ENCODE measurements at places on chromosomes 6 and 20.

GRCh38 chr6:72552938-72553337 is 68.9 kb upstream of the KCNQ5 start:
- no peak for DNase-seq

DNA sequence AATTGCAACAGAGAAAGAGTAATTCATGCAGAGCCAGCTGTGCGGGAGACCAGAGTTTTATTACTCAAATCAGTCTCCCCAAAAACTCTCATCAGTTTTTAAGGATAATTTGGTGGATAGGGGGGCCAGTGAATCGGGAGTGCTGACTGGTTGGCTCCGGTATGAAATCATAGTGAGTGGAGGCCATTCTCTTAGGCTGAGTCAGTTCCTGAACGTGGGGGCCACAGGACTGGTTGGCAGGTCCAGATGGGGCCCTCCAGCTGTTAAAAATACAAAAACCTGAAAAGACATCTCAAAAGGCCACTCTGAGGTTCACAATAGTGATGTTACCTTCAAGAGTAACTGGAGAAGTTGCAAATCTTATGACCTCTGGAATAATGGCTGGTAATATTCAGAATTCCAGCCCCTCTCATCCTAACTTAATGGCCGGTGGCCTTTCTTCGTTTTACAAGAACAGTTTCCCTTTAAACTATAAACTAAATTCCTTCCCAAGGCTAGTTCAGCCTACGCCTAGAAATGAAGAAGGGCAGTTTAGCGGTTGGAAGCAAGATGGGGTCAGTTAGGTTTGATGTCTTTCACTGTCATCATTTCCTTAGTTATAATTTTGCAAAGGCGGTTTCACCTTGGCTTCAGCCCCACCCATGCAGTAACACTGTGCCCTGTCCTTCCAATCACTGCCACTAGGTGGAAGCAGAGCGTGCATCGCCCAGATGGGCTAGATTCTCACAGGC is 6.8 kb upstream of the MICA start:
- no peak for DNase-seq

GRCh38 chr20:15922556-15922955 is 650.7 kb downstream of the KIF16B start:
- no peak for DNase-seq

- DNase-seq, result no peak
These were observed 118.0 kb downstream of the ARMC2 start for GRCh38 chr6:108966251-108966650.

- DNase-seq, result no peak
These were observed 11.6 kb upstream of the ASCC3 start for GRCh38 chr6:100892693-100893092.

GRCh38 chr6:24537082-24537699 is 42.4 kb downstream of the ALDH5A1 start:
- no peak for DNase-seq

DNA sequence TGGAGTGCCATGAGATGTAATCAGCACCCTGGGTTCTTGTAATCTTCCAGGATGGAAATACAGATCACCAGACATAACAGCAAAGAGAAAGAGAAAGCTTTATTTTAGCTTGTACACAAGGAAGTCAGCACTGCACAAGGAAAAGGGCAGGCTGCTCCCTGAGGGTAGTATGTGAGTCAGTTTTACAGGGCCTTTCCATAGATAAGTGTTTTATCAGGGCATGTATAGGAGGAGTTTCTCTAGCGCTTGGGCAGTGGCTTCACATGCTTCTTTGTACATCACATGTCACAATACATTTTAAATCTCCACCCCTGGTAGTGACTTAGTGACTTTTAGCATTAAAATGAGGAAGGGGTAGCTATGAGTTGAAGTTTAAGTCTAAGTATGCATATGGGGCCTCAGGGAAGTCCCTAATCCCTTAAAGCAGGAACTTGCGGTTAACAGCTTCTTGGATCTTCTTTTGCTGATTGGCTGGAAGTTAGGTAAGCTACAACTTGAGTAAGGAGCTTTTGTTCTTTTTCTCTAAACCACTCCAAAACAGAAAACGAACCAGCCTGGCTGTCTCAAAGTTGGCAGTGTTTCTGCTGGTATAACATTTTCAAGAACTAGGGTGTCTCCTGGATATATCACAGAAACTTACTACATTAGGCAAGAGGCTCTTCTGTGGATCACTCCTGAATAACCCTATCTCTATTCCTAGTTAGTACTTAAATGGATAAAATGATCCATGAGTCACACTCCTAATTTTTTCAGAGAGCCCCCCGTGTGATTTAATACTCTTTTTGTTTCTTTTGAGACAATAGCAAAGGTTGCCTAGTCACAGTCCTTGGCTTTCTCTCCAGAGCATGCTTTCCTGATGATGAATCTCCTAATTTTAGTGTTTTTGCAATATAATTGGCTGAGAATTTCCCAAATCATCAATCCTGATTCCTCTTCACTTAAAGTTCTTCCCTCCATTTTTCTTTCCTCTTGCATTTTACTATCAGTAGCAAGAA is 60.2 kb downstream of the MRAP2 start:
- no peak for DNase-seq

DNA sequence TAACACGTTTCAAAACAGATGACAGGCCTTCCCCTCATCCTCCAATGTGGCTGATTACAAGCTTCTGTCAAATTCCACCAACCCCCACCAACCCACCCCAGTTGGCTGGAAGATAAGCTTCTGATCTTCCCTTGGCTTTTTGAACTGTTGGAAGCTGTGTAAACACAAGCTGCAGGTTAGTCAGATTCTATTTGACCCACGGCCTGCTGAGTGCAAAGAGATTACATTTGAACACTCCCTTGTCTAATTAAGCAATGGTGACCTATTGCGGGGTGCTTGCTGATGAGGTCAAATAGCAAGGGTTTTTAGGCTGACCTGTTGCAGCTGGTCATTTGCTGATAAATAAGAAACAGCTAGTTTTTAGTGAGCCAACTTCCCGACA is 379.7 kb downstream of the BMP2 start:
- DNase-seq, result no peak

- DNase-seq, result no peak
These were observed 522.0 kb upstream of the GJE1 start for GRCh38 chr6:141610741-141611140.

- DNase-seq, result no peak
These were observed 100.8 kb downstream of the HIVEP2 start for GRCh38 chr6:142844065-142844755.

DNA sequence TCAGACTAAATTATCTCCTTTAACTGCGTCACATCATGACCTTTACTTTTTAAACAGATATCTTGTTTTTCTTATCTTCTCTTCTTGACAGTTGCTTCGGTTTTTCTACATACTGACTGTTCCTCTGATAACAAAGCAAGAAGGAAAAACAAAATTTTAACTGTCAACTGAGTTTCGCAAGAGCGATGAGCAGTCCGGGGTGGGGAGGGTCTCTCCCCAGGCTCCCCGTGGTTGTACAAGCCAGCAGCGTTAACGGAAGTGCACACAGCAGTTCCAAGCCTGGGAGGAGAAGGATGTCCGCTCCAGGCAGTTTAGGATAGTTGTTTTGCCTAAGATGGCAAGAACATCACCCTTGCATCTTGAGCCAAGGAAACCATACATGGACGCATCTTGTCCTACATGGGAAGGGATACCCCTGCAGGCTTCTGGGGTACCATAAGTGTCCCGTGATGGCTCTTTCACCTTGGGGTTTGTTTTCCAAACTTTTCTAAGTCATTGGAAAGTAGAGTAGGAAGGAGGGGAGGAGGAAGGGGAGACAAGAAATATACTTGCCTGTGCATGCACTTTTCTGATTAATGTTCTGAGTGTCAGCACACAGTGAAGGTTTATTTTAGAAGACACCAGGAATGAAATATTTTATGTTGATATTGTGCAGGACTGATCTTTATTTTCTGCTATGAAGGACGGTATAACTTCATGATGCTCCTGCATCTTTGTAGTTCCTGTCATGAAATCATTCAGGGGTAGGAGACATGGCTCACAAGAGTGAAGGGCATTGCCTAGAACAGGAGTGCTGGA is 20.8 kb downstream of the SLC24A3 start:
- DNase-seq, result no peak

DNA sequence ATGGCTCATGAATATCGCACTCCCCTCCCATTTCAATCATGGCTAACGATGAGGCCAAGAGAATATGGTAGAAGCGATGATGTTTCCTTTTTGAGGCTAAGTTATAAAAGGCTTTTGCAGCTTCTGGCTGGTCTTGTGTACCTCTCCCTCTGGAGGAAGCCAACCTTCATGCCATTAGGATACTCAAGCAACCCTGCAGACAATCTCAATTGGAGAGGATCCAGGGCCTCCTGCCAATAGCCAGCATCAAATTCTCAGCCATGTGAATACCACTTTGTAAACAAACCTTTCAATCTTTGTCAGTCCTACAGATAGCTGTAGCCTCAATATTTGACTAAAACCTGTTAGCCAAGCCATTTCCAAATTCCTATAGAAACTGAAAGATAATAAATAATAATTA is 738.4 kb downstream of the KIF16B start:
- no peak for DNase-seq

- peak; percentile 31 for DNase-seq
These were observed 83.5 kb upstream of the SPTLC3 start for GRCh38 chr20:12925210-12925755.

GRCh38 chr6:159056432-159056831 is 11.6 kb upstream of the TAGAP start:
- no peak for DNase-seq

DNA sequence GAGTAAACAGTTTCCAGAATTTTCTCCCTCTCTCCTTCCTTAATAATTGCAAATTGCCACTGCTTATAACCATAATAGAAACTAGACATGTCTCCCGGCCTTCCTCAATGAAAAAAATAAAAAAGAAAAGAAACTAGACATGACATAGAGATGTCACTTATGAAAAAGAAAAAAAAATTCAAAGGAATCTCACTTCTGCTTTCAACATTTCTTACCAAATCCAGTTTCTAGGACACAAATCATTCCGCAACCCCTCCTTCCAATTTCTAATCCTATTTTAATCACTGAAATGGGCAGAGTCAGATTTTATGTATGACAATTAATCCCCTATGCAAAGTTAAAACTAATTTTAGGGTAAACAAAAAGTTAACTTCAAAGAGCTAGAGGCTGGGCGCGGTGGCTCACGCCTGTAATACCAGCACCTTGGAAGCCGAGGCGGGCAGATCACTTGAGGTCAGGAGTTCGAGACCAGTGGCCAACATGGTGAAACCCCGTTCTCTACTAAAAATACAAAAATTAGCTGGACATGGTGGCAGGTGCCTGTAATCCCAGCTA is 40.1 kb upstream of the EEF1A1 start:
- DNase-seq, result no peak

DNA sequence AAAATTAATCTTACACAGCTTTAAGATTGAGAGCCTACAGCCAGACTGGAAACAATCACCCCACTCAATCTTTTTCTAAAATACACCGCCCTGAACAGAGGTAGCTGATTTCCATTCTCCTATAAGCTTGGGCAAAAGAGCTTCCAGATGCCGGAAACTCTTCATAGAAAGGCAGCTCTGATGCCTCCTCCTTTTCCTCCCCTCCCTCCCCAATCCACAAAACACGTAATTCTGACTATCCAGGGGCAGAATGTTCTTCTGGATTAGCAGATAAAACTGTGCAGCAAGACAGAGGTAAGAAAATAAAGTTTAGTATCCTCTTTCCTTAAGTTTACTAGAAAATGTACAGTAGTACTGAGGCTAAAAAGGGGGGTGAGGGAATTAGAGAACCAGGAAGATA is 15.8 kb downstream of the ADNP start:
- DNase-seq, result no peak

- no peak for DNase-seq
These were observed 201.5 kb downstream of the FARS2 start for GRCh38 chr6:5462856-5463255.

GRCh38 chr6:119879731-119880130 is 530.2 kb upstream of the MAN1A1 start:
- no peak for DNase-seq

DNA sequence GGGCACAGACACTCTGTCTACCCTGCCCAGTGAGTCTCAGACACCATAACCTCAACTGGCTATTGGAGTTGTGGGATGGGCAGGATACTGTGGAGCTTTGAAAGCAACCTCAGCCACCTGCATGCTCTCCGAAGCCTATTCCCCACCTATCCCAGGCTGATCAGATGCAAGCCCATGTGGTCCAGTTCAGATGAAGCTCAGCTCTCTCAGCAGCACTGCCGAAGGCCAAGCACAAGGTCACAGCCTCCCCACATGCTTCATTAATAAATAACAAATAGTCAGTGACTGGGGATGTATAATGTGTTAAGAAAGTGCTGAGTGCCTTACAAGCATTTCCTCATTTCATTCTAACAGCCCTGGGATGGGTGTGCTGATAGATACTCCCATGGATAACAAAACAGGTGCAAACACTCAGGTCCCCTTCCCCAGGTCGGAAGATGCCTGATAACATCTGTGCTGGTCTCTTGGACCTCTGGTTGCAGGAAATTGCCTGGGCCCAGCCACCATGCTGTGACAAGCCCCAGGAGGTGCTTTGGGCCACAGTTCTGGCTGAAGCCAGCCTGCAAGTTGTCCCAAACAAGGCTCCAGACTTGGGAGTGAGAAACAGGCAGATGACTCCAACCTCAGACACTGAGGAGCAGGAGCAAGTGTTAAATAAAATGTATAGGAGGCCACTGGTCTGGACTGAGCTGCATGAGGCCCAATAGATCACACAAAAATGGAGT is 3.7 kb downstream of the ACSS1 start:
- DNase-seq, result no peak

- no peak for DNase-seq
These were observed 76.3 kb downstream of the BTBD3 start for GRCh38 chr20:11993886-11994461.

- no peak for DNase-seq
These were observed 645.6 kb downstream of the RNF144B start for GRCh38 chr6:19032591-19033295.

DNA sequence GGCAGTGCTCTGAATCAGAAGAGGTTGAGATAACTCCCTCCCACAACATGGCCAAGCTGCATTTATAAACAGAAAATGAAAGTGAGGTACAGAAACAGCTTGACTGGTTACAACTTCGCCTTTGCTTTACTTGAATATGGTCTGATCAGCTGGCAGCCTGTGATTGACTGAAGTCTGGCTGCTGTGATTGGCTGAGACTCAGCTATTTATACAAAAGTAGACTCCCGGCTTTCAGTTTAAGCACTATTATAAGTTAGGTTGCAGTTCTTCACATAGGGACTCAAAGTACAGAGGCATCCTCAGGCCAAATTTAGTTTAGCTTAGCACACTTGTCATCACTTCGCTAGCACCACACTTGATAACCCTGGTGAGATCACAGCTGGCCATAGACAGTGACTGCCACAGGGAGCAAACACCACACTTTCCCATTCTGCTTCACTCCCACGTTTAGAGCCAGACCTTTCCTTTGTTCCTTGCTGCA is 362.6 kb downstream of the EPM2A start:
- no peak for DNase-seq

GRCh38 chr6:18545726-18546125 is 158.6 kb downstream of the RNF144B start:
- DNase-seq, result no peak

DNA sequence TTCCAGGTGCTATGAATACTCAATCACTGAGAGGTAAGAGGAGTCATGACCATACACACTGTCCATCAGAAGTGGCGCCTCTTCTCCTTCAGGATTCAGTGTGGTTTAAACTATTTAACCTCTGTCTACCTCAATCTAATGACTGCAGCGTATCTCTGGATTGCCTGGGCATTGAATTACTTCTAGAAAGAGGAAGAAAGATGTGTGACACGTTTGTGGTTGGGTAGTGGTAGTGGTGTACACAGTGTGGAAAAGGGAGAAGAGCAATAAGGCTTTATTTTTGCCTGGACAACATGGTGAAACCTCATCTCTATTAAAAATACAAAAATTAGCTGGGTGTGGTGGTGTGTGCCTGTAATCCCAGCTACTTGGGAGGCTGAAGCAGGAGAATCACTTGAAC is 38.0 kb upstream of the ECHDC1 start:
- DNase-seq, result no peak
